ENCODE measurements at places on chromosomes 2 and 18.

DNA sequence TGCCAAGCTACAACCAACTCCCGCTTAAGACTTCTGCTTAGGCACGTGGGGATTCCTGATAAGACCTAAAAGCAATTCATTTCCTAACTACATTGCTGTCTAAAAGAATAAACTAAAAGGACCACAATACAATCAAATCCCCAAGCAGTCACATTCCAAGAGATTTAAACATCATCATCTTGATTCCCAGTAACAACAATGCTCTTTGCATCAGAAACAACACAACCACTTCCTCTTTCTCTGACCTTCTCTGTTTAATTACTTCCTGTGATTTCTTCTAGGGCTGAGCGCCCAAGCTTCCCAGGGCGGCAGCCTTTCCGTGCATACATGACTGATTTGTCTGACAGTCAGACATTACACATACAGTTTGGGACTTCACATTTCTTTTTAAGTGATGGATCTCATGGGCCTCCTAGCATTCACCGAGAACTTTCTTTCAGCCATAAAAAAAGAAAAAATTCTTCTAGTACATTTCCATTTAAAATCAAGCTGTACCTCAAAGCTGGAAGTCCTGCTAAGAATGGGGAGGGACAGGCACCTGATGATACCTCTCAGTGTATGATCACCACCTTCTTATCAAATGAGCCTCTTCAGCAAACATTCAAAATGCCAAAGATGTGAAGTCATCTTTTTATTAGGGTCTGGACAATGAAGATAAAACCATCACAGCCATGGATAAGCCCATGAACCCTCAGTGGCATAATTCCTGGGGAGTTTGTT lies 11.5 kb downstream of the SPRED2 start:
- no peak for DNase-seq

DNA sequence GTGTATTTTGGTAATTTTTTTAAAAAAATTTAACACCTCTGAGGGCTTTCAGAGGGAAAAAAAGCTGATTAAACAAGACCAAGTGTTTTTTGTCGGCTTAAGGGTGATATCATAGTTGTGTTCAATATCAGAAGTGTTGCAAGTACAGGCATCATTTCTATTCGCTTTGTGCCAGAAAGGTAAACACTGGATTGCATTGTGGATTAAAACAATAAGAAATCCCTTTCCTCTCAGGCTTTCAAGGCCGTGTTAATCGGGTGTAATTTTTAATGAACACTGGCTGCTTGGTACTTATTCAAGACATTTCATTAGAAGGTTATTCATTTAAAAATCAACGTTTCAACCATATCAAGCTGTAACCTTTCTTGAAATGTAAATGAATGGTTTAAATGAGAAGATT lies 18.3 kb downstream of the FIGN start:
- DNase-seq: peak; percentile 26

DNA sequence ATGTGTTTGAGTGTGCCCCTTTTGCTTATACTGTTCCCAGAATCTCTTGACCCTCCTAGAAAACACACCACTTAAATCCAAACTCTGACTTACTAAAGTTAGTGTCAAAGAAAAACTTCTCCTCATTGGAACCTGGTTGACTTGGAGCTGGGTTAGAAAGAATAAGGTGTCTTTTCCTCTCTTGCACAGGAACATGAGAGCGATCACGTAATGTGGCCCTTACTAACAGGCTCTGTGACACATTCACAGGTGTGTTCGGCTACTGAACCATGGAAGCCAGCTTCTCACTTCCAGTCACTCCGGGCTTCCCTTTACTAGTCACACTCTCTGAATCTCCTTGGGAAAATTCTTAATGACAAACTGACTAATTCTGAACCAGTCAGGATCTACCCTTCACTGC lies 5.4 kb upstream of the POU3F3 start:
- DNase-seq: no peak

DNA sequence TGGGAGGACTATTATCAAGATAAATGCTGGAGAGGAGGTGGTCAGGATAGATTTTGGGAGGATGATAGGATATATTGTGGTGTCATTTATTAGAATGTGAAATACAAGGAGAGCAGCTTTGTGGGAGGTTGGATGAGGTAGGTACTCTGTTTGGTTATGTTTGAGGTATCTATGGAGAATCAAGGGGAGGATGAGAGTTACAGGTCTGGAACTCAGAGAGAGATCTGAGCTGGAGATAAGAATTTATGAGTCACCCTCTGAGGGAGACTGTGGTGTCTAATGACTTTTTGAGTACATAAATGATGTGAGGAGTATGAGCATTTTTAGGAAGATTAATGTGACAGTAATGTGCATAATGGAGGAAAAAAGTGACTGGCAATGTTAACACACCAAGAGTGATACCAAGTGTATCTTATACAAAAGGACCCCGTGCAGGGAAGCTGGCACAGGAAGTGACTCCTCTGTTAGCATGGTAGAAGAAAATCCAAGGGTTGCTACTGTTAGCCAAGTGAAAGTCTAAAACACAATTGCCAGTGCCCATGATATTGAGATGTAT lies 48.2 kb downstream of the CRIM1 start:
- no peak for DNase-seq

GRCh38 chr2:68121873-68122679 lies 35.6 kb upstream of the PNO1 start:
- peak; percentile 91 for DNase-seq

- DNase-seq: no peak
These were observed 185.8 kb upstream of the ACVR2A start for GRCh38 chr2:147659051-147659450.

GRCh38 chr2:24007693-24008092 lies 2.2 kb upstream of the MFSD2B start:
- DNase-seq: no peak

DNA sequence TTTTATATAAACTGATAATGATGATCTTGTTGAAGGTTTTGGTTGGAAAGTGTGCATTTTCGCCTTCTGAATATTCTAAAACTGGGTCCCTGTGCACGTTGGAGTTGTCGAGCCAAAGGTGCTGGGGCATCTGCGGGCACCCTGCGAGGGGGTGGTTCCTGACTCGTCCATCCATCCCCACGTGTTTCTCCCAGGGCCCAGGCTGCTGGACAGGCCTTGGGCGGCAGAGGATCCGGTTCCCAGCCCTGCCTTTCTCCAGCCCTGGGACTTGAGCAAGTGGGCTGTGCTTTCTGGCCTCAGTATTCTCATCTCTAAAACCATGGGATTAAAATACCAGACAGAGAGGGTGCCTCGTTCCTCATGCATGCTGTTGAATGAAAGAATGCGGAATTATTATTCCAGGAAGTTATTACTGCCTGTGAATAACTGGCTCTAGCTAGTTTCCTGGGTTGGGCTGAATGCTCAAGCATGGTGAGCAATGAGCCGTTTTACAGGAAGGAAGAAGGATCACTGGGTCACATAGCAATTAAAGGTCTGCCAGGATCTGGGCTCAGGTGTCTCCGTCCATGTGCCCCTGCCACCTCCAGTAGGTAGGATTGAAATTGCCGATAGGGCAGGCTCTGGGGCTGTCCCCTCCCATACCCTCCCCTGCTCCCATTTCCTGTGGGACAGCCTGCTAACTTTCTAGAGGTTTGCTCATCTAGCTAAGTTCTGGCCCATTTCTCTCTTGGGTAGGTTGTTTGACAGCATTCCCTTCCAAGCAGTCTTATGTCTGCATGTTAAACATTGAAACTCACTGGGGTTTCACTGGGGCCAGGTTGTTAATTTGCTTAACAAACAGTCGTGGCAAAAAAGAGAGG lies 77.2 kb upstream of the HS6ST1 start:
- DNase-seq: no peak

- DNase-seq: no peak
These were observed 169.4 kb downstream of the DNAH7 start for GRCh38 chr2:195899226-195899625.

DNA sequence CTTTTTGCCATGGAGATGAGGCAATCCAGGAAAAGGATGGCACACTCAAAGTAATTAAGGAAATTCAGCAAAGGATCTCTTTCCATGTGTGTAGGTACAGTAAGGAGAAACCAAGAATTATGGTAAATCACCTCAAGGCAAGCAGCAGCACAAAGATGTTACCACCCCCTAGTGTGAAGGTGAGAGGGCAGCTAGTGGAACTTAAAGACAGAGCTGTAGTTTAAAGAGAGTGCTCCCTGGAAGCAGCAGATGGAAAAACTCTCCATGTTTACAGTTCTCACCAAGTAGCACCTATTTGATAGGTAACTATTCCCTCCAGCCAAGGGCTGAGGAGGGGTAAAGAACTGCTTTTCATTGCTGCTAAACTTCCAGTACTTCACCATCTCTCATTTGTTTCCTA lies 860.4 kb upstream of the CRIM1 start:
- DNase-seq: no peak

DNA sequence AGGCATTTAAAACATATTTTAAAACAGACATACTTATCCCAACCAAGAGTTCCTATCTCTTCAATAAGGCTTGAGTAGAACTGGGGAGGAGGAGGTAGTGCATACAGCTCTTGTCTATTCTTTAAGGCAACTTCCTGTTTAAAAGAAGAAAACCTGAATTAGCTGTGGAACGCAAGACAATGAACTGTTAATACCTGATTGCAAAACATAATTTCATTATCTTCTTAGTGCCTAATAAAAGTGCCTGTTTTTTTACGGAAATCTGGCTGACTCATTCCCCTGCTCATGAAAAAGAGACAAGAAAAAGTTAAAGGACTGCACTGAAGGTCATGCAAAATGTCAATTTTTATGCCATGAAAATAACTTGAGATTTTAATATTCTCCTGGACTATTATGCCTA lies 19.2 kb downstream of the FANCL start:
- no peak for DNase-seq

GRCh38 chr2:13000664-13001363 lies 284.1 kb downstream of the TRIB2 start:
- DNase-seq: no peak

DNA sequence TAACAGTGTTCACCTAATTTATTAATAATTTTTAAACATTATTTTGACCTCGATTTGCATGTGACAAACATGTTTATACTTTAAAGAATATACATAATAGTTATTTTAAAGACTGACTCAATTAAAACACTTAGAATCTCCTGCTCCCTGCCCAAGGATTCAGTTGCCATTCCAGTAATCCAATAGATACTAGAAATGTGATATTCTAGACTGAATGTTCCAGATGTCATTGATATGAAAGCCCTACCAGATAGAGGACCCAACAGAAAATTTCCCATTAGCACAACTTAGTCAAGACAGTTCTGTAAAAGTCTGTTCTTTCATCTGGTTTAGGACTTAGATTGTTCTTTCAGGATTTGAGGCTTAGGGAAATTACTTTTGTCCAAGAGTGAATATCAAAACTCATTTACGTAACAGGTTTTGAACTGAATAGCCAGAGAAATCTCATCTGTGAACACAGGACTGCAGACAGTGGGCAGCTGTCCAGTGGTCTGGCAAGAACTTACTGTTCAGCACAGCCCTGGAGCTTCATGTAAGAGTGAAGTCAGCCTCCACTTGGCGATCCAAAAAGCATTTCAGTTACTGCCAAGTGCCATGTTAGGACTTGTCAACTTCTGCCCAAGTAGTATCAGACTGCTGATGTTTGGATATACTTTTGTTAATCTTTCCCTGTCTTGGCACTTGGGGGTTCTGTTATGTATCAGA lies 77.5 kb downstream of the OSBPL6 start:
- no peak for DNase-seq

- DNase-seq: no peak
These were observed 112.1 kb downstream of the KYNU start for GRCh38 chr2:142989273-142990204.

DNA sequence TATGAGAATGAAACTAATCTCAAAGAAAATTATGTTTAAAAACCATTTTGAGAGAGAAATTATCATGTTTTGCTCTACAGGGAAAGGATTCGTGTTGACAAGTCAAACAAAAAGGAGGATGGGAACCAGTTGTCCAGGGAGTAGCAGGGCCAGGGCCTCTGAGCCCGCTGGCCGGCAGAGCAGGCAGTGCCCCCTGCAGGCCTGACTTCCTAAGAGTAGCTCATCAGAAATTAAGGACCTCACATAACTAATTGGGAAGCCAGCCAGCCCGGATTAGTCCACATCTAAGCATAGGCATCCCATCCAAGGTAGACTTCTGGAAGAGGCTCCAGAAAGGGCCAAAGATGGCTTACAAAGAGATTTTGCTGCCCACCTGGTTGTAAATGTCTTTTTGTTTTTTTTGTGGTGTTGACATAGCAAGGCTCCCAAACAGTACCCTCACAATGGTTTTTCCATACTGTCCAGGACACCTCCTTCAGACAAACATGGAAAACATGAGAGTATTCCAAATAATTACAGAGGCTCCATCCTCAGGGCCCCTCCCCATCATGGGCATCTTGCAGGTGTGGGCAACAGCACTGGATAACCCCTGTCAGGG lies 241.2 kb upstream of the TANK start:
- no peak for DNase-seq

GRCh38 chr2:83686863-83687262 lies 772.2 kb downstream of the SUCLG1 start:
- DNase-seq: no peak

DNA sequence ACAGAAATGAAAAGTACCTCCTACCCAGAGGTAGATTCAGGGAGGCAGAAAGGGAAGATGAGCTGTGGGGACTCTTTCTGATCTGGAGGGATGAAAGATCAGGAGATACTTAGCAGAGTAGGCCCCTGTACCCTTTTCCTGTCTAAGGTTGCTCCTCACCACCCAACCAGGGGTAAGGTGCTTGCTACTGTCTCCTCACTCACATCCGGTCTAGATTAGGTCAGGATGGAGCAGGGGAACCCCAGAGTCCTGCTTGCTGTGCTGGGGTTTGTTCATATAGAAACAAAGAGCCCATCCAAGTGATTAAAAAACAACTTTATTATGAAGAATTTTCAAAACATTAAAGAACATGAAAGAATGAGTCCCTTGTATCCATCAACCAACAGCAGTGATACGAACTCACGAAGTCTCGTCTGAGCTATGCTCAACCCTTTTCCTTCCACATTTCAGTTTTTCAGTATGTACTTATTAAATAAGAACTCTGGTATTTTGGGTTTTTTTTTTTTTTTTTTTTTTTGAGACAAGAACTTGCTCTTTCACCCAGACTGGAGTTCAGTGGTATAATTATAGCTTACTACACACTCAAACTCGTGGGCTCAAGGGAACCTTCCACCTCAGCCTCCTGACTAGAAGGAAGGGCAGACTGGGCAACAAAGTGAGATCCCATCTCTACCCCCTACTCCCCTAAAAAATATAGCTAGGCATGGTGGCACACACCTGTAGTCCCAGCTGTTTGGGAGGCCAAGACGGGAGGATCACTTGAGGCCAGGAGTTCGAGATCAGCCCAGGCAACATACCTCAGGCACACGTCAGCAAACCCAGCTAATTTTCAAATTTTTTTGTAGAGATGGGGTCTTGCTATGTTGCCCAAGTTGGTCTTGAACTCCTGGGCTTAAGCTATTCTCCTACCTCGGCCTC lies 28.5 kb upstream of the MCFD2 start:
- DNase-seq: no peak

- no peak for DNase-seq
These were observed 303.6 kb upstream of the TFPI start for GRCh38 chr2:187857826-187858225.

- DNase-seq: peak; percentile 86
These were observed 91.7 kb downstream of the KLF7 start for GRCh38 chr2:207073801-207074678.

DNA sequence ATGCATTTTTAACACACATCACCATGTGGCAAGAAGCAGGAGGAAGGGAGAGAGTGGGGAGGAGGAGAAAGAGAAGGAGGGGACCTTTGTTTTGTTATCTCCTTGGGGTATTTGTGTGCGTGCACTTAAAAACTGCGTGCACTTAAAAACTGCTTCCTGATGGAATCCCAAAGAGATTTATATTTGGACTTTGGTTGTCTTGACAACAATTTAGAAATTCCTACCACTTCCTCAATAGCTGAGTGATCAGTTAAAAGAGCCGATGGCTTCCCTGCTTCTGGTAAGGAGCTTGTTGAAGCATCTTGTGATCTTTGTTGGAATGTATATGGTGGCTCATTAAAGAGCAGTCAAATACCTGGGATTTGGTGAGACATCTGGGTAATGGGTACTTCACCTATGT lies 4.5 kb downstream of the RAB31 start:
- no peak for DNase-seq
